NCI-H2171 (cell line): ENCODE measurements at places on chromosomes 3 and 15.

GRCh38 chr3:126535636-126536035, 11.7 kb downstream of the CHST13 start:
- DNase-seq, result no peak

DNA sequence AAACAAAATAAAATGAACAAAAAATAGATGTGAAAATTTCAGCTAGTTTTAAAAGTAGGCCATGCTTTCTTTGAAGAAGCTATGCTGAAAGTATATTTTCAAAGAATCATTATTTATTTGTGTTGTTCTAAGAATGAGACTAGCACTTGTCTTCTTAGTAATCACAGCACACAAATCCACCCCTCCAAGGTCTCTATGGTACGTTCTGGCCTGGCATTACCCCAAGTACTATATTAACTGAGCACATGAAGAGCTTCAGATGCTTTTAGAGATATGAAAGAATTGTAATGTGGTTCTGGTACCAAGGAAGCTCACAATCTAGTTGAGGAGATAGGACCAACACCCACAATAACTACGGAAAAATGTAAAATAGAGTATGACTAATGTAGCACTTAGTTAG, 416.5 kb downstream of the PLCL2 start:
- no peak for DNase-seq

DNA sequence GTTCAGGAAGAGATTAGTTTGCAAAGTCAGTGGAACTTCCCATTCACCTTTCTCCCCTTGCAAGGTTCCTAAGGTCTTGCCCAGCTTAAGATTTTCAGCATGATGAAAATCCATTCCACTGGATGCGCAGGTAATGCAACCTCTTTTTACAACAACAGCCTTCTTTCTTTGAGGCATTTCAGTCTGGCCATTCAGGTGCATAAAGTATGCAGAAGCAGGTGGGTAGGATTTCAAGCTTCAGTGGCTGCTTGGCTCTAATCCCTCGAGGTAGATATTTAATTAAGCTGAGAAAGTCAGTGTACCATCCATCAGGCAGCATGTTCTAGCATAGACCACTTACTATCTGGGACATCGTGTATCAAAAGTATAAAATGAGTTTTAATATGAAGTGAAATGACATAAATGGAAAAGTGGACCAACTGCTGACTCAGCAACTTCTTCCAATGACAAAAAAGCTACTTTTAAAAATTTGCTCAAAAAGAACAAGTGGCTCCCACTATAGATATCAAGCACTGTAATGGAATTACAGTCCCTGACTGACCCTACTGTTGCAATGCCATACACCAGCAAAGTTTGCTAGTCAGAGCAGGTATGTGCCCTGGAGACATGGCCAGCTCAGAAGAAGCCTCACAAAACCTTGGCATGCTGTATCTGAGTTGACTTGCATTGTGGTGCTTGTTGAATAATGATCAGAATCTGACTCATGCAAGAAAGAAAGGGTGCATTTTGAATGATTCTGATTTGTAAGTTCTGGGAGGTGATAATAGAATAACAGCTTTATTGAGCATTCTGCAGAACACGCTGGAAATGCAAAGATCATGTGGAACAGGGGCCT, 459.9 kb upstream of the MCTP2 start:
- DNase-seq, result peak; percentile 57

DNA sequence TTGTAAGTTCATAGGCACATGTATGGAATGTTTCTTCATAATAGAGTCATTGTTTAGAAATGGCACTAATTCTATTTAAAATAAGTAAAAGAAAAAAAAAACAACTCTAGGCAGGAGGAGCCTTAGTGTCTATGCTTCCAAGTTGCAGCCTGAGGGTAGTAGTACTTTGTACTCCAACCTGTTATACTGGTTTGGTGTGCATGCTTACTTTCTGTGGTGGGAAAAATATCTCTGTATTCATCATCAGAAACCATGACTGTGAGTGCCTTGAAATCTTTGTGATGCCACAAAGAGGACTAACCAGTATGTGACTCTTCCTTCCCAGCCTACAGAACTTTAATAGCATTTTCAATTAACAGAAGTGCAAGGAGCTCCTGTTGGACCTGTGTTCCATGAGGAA, 4.4 kb downstream of the NAALADL2 start:
- no peak for DNase-seq

DNA sequence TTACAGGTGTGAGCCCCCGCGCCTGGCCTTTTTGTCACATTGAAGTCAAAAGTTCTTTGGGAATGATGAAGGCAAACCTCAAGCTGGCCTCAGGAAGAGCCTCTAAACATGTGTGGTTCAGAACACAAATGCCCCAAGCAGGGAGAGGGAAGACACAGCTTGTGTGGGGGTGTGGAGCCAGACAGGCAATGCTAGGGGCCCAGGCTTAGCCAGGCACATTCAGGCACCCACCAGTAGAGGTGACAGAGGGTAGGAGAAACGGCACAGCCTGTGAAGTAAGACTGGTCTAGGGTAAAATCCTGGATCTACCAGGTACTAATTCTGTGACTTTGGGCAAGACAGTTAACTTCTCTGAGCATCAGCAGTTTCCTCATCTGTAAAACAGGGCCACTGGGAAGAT, 3.5 kb downstream of the HDC start:
- no peak for DNase-seq

GRCh38 chr3:64316971-64317370, 91.7 kb upstream of the PRICKLE2 start:
- DNase-seq, result no peak

DNA sequence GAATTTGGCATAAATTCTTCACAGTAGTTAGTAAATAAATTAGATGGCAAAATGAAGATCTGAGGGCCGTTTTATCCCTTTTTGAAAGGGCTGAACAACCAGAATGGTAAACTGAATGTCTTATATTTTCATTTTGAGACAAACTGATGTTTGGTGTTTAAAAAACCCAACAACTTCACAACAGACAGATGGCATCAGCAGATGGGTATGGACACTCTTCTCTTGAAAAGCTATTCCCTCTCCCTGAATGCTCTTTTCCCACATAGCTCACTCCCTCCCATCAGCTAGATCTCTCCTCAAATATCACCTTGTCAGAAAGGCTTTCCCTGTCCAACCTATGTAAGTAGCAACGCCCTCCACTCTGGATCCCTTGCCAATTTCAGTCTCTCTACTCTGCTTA, 33.3 kb downstream of the EMC4 start:
- peak; percentile 43 for DNase-seq

DNA sequence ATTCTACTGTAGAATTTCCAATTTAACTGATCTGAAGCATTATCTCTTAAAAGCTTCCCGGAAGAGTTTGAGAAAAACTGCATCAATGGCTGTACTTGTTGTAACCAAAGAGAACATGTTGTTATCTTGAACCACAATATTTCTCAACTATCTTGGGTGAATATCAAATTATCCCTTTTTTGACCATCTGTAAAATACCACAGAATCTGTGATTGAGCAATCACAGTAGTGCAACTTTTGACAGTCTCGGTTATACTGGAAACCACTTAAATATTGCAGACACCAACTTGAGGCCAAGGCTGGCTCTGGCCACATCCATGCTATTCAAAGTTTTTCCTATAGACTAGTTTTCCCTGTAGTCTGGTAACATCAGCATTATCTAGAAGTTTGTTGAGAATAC, 842.8 kb upstream of the EPHA6 start:
- no peak for DNase-seq

- no peak for DNase-seq
Observed at GRCh38 chr3:155643581-155644165, 101.2 kb downstream of the PLCH1 start.

- DNase-seq, result no peak
Observed at GRCh38 chr3:41290736-41291135, 91.4 kb downstream of the CTNNB1 start.

- no peak for DNase-seq
Observed at GRCh38 chr3:197709135-197709534, 27.6 kb downstream of the RUBCN start.

DNA sequence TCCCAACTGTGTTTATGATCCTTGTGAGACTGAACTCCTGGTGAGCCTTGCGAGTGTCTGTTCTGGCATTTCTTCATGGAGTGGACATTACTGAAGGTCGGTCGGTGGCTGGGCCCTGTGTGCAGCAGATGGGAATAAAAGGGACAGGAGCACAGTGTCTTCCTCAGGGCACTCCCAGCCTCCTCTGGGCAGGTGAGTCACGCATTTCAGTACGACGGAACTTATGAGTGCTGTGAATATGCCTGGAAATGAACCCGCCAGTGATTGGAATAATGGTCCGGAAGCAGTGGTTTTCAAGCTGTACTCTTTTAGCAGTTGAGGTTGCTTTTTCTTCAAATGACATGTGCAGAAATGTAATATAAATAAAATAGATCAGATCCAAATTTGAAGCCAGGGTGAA, 55.1 kb downstream of the LARS2 start:
- no peak for DNase-seq

- DNase-seq, result no peak
Observed at GRCh38 chr15:99232740-99233139, 16.6 kb downstream of the TTC23 start.

- DNase-seq, result no peak
Observed at GRCh38 chr15:69689133-69689532, 236.5 kb downstream of the RPLP1 start.

DNA sequence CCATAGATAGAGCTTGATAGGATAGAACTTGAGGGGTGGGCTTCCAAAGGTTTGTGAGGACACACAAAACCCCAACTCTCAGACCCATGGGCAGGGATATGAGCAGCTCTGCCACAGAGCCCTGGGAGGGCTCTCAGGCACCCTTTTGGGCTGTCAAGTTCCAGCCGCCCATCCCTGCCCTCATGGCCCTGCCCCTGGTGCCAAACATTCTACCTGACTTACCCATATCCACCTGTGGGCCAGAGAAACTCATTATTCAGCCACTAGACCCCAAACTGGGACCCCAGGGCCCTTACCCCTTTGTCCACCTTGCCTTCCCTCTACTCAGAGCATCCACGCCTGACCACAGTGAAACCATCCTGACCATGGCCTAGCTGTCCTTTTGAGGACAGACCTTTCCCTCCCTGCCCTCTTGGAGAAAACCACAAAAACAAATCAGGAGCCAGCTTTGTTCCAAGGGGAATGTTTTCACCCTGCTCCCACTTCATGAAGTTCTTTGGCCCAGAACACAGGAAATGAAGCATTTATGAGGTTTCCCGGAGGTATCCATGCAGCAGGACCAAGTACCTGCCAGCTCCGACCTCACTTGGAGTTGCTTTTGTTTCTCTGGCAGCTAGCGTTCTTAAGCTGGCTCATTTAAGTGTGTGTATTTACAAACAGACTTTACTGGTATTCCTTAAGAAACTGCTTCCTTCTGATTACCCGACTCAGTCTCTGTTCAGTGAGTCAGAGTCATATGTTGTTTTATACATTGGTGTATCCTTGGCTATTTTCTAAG, 34.2 kb upstream of the GALNT15 start:
- no peak for DNase-seq

- DNase-seq, result no peak
Observed at GRCh38 chr15:54082836-54083492, 104.7 kb downstream of the UNC13C start.

DNA sequence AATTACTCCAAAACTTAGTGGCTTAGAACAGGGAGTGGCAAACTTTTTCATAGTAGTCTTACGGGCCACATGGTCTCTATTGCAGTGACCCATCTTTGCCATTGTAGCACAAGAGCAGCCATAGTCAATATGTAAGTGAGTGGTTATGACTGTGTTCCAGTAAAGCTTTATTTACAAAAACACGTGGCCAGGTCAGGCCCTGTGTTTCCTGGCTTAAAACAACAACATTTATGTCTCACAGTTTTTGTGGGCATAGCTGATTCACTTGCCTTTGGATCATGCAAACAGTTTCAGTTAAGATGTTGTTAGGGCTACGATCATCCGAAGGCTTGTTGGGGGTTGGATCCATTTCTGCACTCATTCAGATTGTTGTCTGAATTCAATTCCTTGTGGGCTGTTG, 103.8 kb downstream of the CHCHD6 start:
- DNase-seq, result no peak

- DNase-seq, result no peak
Observed at GRCh38 chr3:55675478-55675877, 188.4 kb upstream of the WNT5A start.

DNA sequence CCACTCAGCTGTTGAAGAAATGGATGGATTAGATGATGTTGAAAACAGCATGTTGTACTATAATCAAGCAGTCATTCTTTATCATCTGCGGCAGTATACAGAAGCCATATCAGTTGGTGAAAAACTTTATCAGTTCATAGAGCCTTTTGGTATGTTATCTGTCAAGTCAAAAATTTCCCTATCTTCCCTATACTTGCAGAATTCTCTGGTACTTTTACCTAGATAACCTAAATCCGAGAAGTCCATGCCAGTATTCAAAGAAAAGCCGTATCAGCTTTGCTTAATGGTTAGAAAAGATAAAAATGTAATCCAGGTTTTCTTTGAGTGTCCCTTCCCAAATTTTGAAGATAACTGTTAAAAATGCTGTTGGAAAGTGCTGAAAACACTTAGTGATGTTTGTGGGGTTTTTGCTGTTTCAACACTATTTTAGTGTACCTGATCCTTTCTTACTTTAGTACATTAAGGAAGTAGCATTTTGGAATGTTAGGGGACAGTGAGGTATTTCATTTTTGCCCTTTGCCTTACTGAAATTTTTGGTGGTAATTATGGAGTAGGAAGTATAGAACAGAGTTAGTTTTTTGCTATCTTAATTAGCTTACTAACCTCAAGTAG, 23.8 kb downstream of the CNOT10 start:
- DNase-seq, result no peak

- no peak for DNase-seq
Observed at GRCh38 chr15:62975515-62975914, 67.0 kb upstream of the TPM1 start.

DNA sequence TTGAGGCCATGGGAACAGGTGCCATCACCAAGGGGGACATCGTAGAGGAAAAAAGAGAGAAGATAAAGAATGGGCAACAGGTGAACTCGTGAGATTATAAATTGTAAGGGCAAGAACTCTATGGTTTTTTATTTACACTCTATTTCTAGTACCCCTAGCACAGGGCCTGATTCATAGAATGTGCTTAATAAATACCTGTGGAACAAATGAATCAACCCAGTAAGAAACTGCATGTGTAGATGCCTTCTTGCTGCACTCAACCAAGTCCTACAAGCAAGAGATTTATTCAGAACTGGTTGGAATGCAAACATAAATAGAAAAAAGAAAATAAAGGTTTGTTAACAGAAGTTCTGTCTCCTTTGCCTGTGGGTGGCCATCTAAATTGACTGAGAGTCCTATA, 18.7 kb upstream of the KPNA1 start:
- DNase-seq, result no peak

DNA sequence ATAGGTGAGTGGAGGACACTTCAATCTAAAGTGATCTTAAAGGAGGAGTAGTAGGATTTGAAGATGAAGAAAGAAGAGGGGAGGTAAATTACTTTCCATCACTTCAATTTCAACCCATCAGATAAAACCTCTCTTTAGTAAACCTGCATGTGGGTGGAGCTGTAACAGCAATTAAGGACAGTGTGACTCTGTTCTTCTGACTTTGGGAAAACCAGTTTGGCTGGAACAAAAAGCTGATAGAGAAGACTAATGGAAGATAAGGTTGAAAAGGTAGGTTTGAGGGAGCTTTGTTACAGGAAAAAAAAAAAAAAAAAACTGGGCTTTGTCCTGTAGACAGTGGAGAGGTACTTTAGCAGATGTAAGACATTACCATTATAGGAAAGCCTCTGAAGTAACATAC, 4.5 kb upstream of the GSK3B start:
- DNase-seq, result no peak
